ENCODE measurements at places on chromosomes 2 and 18.
A peak's percentile ranks its signal among the peaks of the same experiment; 100 is the strongest.

DNA sequence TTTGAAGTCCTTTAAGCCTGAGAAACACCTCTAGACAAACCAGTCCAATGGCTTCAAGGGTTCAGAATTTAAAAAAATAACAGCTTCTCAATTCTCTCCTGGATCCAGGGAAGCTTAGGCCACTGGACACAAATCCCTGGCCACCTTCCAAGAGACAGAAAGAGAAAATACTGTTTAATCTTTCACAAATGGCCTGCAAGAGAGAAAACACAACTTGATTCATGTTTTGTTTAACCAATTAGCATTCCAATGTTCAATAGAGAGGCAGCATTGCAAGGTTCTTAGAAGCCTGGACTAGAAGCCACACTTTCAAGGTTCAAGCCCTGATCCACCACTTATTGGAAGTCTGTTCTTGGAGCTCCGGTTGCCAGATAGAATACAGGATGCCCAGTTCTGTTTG, 109.0 kb upstream of the PARD3B start:
- no peak for DNase-seq

DNA sequence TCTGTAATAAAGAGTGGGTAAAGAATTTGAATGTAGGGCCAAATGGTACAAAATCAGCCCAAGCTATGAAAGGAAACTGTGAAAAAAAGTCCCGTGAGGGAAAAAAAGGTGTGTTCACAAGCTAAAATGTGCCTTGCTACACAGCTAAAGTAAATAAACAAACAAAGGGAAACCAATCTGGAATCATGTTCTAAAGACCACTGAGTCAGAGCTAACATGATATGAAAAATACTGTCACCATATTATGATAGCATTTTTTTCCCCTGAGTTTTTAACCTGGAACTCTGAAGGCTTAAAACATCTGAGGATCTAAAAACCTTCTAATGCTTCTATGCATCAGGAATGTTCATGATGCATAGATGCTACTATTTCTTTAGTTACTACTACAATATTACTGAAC, 58.8 kb downstream of the SCN1A start:
- no peak for DNase-seq

GRCh38 chr2:62140426-62141141, 55.3 kb upstream of the B3GNT2 start:
- DNase-seq: no peak

DNA sequence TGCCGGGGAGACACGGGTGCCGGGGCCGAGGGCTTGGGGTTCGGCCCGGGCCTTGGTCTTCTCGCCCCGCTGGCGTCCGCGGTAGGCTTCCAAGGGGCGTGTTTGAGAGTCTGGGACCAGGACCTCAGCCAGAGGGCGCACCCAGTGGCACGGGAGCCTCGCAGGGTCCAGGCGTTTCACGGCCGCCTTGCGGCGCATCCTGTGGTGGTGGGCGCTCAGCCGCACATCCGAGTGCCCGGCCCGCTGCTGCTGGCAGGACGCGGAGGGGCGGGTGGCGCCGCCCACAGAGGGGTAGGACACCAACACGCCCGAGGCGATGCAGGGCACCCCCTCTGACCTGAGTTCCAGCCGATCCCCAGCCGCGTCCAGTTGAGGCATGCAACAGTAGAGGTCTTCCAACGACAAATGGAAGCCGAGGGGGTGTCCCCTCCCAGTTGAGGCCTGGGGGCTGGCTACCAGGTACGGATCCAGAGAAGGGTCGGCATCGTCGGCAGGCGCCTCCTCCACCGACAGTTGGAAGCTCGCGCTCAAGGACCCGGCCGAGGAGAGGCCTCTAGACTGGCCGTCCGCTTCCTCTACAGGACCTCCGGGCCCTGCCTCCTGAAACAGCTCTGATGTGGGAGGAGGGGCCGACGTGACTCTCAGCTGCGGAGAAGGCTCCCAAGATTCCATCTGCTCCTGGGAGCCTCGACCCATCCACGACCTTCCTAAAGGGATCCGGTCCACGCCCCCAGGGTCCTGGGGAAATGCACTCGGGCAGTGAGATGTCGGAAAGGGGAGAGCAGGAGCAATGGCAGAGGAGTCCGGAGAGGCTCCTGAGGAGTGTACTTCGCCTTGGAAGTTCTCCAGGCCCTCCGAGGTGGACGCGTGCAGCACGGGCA, 6.3 kb downstream of the C2orf81 start:
- DNase-seq: no peak

DNA sequence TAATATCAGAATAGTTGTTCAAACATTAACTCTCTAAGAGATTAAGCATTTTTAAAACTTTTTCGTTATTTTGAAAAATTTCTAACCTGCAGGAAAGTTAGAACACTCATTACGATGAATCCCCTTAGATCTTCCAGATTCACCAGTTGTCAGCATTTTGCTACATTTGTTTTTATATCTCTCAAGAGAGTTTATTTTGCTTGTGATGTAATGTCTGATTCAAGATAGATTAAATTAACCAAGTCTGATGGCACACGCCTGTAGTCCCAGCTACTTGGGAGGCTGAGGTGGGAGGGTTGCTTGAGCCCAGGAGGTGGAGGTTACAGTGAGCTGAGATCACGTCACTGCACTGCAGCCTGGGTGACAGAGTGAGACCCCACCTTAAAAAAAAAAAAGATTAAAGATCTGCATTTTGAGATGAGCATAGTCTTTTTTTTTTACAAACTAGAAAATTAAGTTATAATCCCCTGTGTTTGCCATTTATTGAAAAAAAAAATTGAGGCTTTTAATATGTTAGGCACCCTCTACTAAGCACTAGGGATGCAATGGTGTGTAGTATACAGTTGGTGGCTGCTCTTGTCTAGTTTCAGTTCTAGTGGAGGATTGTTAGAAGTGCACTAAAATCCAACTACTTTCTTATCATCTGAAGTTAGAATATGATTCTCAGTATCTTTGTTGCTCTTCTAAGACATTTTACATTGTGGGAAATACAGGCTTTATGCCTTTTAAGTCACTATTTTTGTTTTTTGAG, 20.9 kb downstream of the RAB10 start:
- no peak for DNase-seq

GRCh38 chr2:101802329-101802728, 104.8 kb downstream of the MAP4K4 start:
- DNase-seq: no peak

- DNase-seq: no peak
Observed at GRCh38 chr18:23553887-23554286, 32.4 kb downstream of the NPC1 start.

- peak; percentile 9 for DNase-seq
Observed at GRCh38 chr2:203498161-203498560, 36.9 kb downstream of the RAPH1 start.
